Erythroblast (primary cell): ENCODE measurements at places on chromosomes 13 and 19.

DNA sequence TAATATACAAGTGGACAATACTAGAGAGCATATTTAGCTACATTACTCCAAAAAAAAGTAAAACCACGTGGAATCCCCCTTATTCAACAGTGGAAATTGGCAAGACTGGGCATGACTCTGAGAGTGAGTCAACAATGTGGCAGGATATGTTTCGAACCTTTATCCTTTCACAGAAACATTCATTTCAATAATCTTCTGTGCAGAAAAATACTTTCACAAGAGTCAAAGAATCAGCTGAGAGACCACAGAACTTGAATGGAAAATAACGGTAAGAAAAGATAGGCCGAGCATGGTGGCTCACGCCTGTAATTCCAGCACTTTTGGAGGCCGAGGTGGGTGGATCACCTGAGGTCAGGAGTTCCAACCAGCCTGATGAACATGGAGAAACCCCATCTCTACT lies 25.1 kb upstream of the CD70 start:
- no peak for DNase-seq

GRCh38 chr13:89496478-89496877 lies 1825.3 kb downstream of the SLITRK5 start:
- peak; percentile 41 for DNase-seq

GRCh38 chr13:98766697-98767096 lies 14.2 kb upstream of the SLC15A1 start:
- no peak for DNase-seq

- DNase-seq = no peak
These were observed 18.7 kb upstream of the NMRK2 start for GRCh38 chr19:3914199-3914598.

DNA sequence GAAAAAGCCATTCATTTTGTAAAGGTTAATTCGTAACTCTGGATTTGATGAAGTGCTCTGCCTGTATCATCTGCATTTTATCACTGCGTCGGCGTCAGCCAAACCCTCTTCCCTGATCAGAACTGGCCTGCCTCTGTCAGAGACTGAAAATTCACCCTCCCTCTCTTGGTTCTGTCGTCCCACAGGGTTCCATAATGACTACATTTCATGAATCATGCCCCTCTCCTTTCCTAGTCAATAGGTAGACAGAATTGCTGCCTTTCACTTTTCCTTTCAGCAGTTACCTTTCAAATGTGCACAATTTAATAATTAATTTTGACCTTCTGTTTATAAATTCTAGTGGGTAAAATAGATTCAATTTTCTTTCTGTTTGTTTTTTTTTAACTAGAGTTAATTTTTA lies 423.4 kb downstream of the RFC3 start:
- no peak for DNase-seq
